ENCODE measurements at places on chromosomes 13 and 19.

GRCh38 chr19:56477429-56478338 lies 539 bp upstream of the ZNF667 start:
- no peak for DNase-seq

- DNase-seq, result no peak
Observed at GRCh38 chr19:3660493-3661219, 34.1 kb upstream of the CACTIN start.

- DNase-seq, result no peak
Observed at GRCh38 chr13:111954661-111955411, 112.1 kb upstream of the SOX1 start.

- no peak for DNase-seq
Observed at GRCh38 chr13:40878321-40878720, 88.9 kb downstream of the SLC25A15 start.

- no peak for DNase-seq
Observed at GRCh38 chr13:49305792-49306425, 58.2 kb downstream of the CDADC1 start.

DNA sequence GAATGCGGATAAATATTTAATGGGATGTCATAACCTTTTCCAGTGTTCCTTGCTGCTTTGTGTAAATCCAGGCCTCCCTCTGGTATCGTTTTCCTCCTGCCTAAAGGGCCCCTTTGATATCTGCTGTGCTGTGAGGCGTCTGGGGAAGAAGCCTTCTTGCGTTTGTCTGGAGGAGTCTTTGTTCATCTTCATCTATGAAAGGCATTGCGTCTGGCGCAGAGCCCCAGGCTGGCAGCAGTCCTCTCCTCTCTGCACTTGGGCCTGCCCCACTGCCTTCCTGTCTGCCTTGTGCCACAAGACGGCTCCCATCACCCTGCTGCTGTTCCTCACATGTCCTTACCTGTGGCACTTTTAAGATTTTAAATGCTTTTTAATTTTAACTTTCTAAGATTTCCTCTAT lies 9.8 kb downstream of the PROZ start:
- DNase-seq, result no peak

GRCh38 chr19:50314724-50315708 lies 14.2 kb downstream of the KCNC3 start:
- no peak for DNase-seq

- DNase-seq, result no peak
Observed at GRCh38 chr19:5943623-5944022, 29.6 kb downstream of the CAPS start.

GRCh38 chr19:1627194-1627593 lies 21.9 kb upstream of the UQCR11 start:
- no peak for DNase-seq

DNA sequence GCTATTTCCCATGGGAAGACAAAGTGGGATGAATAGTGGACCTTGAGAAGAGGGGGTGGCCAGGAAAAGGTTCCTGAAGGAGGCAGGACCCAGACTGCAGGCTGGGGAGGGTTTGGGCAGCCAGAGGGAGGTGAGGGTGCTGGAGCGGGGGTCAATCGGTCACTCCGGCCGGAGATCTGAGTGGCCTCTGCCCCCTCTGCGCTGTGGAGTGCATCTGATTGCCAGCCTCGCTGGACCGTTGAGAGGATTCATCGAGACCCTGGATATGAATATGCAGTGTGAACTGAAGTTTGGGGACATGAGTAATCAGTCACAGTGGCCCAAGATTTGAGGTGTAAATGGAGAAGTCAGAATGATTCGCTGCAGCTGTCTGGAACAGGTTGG lies 5.5 kb upstream of the ZNF580 start:
- DNase-seq, result no peak

DNA sequence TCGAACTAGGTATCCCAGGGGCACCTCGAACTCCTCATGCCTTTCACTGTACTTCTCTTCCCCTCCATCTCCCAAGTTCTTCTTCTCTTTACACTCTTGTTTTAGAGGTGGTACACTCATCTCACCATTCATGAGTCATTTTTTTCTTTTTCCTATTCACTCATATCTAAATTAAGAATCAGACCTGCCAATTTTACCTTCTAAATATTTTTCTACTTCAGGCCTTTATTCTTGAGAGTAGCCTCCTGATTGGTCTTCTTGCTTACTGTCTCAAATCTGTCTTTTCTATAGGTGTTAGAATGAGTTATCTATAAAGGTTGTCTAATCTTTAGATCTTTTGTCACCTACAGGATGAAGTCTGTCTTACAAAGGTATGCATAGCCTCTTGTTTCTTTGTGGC lies 20.7 kb downstream of the TDRD3 start:
- no peak for DNase-seq

DNA sequence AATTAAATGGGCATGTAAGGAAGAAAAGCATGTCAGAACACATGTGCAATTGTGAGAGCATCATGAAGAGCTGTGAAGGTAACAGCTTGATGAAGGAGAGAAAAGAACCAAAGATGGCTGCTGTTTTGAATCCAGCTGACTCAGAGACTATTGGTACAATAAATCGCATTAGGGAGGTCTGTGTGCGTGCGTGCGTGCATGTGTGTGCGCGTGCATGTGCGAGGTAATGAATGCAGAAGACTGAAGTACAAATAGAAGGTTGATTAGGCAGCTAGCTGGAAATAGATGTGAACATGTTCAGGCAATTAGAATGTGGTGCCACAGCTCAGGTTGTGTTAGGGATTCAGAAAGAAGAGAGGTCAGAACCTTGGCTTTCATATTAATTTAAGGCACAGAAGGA lies 440.5 kb downstream of the OXGR1 start:
- DNase-seq, result no peak

- no peak for DNase-seq
Observed at GRCh38 chr19:31181535-31181934, 167.7 kb downstream of the TSHZ3 start.

DNA sequence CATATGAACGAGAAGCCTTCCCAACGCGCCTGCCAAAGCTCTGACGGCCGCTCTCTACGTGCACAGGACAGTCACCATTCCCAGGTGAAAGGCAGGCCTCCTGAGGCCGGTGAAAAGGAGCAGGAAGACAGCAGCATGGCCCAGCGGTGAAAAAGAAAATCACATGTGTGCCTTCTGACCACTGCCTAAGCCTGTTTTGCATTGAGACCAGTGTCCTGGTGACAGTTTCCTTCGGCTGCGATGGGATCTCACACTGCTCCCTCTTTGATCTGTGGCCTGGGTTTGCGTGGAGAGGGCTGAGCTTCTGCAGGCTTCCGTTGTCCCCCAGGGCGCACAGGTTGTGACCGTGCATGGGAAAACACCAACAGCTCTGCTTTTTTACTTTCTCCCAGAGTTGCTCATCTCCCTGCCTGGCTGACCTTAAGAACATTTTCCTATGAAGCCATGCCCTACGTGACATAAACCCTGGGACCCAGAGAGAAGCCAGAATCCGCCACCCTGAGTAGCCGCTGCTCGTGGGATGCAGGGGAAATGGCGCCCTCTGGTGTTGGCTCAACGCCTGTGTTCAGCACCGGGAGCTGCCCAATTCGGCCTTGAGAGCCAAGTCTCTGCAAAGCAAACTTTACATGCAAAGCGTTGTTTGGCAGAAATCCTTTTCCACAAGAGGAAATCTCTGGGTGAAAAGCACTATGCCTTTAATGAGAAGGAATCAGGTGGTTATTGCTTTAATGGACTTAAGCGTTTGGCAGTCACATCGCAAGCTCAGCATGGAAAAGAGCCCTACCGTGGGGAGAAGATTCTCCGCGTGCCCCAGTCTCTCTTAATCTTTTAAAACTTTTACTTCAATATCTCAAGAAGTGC lies 112.2 kb upstream of the GPR12 start:
- peak; percentile 59 for DNase-seq

DNA sequence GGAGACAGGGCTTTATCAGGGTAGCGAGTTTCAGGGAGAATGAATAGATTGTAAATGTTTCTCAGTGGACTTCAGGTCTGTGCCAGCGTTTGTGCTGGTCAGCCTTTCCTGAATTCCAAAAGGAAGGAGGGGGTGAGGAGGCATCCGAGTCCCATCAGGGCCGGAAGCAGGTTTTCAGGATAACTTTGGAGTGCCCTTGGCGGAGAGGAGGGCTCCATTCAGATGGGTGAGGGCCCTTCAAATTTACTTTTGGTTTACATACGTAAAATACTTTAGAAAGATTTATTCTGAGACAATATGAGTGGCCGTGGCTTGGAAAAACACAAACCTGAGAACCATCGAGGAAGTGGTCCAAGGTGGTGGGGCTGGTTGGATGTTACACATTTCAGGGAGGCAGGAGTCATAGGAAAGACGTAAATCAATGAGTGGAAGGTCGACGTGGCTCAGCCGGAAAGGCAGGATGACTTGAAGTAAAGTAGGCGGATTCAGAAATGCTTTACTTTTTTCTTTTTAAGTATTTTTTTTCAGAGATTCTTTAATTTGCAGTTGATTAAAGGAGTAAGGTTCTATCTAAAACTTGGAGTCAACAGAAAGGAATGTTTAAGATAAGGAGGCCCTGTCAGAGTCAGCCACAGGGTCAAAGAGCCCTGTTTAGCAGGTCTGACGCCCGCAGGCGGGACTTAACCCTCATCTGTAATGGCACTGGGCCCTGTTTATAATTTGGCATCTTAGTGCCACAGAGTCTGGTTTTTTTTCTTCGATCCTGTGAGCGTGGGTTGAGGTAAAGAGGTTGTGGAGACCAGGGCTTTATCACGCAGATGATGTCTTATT lies 32.8 kb downstream of the ATP11A start:
- peak; percentile 94 for DNase-seq

DNA sequence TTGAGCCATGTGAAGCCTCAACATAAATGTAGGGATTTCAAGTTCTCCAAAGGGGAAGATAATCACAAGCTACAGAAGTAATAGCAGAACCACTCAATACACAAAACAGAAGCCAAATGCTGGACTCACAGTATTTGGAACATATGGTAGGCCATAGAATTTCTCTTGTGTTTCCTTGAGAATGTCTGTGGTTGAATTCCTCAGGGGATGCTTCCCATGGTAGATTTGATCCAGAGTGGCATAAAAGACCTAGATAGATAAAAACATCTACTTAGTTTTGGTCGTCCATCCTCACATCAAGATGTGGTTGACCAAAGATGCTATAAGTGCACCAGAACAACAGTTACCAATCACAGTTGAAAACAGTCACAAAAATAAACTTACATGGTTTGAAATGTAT lies 83.4 kb downstream of the MIPEP start:
- no peak for DNase-seq

GRCh38 chr19:53971673-53972072 lies 8.9 kb downstream of the CACNG8 start:
- DNase-seq, result no peak

DNA sequence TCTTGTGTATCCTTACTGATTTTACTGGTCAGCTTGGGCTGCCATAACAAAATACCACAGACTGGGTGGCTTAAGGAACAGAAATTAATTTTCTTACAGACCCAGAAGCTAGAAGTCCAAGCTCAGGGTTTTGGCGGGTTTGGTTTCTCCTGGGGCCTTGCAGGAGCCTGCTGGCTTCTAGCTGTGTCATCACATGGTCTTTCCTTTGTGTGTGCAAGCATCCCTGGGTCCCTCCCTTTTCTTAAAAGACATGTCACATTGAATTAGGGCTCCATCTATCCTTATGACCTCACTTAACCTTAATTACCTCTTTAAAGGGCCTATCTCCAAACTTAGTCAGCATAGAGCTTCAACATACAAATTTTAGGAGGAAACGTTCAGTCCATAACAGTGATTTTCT lies 23.4 kb downstream of the UBAC2 start:
- no peak for DNase-seq

DNA sequence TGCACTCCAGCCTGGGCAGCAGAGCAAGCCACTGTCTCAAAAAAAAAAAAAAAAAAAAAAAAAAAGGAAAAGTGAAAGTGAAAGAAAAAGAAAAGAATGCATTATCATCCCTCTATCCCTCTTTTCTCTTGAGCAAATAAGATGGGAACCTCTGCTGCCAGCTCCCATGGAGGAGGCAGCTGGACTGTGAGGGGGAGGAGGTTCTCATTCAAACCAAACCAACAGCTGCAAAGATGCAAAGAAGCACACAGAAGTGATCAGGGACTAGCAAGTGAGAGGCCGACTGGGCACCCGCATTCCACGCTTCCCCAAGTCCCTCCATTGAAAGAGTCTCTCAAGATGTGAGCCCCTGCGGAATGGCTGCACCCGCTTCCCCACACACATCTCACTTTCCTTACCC lies 63.5 kb downstream of the TSHZ3 start:
- DNase-seq, result peak; percentile 6

DNA sequence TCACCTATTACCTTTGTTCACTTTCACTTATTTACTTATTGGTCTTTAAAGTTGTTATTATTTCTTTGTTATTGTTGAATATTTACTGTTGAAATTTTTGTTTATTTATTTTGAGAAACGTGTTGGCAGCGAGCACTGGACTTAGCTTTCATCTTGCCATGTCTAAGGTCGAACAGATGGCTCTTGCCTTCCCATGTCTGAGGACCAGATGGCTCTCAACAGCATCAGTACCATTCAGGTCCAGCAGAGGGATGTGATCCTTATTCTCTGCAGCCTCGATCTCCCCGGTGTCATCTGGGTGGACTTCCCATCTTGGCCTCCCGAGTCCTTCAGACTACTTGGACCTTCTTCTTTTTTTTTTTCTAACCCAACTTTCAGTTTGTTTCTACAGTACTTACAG lies 1437.6 kb downstream of the UQCRFS1 start:
- no peak for DNase-seq

GRCh38 chr13:99505814-99506269 lies 4.6 kb downstream of the TM9SF2 start:
- DNase-seq, result no peak

- no peak for DNase-seq
Observed at GRCh38 chr13:106989876-106990275, 421.9 kb upstream of the ARGLU1 start.

GRCh38 chr13:30319655-30320054 lies 12.3 kb upstream of the KATNAL1 start:
- no peak for DNase-seq

GRCh38 chr13:54637366-54637765 lies 1608.8 kb downstream of the OLFM4 start:
- peak; percentile 72 for DNase-seq

DNA sequence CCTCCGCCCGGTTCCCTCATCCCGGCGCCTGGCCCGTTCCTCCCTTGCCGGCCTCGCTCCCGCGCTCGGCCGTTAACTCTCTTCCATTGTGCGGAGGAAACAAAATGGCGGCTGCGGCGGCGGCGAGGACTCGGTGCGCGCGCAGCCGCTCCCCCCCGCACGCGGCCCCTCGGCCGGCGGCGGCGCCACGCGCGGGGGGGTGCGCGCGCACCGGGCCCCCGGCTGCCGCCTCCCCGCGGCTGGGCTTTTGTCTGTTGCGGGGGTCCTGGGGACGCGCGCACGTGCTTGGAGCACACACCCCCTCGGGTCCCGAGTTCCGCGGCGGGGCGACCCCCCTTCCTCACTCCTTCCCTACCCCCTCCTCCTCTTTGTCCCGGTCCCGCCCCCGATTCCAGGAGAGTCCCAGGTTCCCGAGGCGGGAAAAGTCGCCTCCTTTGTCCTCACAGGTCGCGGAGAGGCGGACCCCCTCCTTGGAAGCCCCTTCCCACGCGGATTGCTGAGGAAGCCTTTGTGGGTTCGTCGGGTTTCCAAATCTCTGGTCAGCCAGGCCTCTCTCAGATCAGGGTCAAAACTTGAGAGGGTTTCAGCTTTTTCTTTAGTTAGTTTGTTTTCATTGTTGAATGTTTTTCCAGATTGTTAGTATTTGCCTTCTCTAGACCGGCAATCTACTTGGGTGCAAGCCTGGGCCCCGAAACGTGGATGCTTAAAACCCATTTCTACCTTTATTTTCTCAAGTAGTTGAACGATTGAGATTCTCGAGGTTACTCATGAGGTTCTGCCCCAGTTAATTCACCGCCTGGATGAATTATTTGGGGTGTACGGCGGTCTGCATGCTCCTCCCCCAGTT lies 687 bp downstream of the ILF3 start:
- peak; percentile 77 for DNase-seq

Measured in Caco-2 (cell line).